Right kidney (tissue), 9 donors: ENCODE measurements at places on chromosomes 1 and 21.
A peak's percentile ranks its signal among the peaks of the same experiment; 100 is the strongest.

GRCh38 chr1:156749419-156750118 is 1.9 kb downstream of the HDGF start:
- DNase-seq, result no peak

- no peak for DNase-seq
These were observed 399.4 kb downstream of the SMYD3 start for GRCh38 chr1:246107516-246108277.

DNA sequence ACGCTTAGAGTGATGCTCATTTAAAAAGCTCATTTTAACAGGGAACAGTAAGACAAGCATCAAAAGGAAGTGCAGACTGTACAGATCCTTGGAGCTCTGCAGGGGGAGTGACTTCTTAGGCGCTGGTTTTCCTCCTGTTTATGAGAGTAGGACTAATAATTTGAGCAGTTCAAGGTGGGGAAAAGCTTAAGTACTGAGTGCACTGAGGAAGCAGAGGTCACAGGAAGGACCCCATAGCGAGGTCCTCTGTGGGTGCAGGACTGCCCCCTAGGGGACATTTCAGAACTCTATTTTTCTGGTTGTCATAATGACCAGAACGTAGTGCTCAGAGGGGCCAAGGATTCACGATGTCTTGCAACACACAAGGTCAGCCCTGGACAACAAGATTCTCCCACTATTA is 112.1 kb downstream of the HLCS start:
- no peak for DNase-seq

- DNase-seq, result no peak
These were observed 172.7 kb downstream of the BRINP2 start for GRCh38 chr1:177343445-177343844.

DNA sequence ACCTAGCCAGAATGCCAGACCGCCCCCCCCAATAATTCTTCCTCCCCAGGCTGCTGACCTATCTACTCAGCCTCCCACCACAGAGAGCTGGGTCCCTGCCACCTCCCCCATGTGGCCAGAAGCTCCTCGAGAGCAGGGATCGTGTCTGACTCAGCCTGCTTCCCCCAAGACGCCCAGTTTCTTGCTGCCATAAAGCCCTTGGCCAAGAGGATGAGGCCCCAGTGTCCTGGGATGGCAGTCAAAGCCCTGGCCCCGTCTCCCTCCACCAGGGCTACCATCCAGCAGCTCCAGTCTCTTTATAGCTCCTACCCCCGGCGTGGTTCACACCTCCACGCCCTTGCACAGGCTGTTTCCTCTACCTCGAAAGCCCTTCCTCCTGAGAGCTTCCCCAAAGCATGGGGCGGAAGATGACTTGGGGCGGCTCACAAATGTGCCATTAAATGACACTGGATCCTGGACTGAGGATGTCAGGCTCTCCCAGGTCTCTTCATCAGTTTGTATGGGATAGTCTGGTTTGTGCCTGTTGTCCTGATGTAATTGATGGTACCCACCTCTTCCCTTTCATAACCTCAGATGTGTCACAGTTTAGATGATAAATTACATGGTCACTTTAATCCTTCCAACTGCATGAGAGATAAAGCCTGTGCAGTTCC is 13.2 kb downstream of the ADGRB2 start:
- DNase-seq, result no peak

GRCh38 chr1:117017648-117018047 is 16.1 kb downstream of the CD101 start:
- no peak for DNase-seq

DNA sequence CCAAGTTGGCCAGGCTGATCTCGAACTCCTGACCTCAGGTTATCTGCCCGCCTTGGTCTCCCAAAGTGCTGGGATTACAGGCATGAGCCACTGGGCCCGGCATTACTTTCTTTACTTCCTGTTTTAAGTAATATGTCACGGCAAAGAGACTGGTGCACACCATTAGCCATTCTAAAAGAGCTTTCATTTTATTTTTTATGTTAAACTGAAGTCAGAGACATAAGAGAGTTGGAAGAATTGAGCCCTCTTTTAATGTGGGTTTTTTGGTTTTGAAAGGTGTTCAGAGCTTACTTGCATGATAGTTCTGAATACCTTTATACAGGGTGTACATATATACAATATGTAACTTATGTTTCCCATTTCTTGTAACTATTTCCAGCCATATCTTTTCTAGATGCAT is 14.3 kb downstream of the CENPF start:
- DNase-seq, result no peak

DNA sequence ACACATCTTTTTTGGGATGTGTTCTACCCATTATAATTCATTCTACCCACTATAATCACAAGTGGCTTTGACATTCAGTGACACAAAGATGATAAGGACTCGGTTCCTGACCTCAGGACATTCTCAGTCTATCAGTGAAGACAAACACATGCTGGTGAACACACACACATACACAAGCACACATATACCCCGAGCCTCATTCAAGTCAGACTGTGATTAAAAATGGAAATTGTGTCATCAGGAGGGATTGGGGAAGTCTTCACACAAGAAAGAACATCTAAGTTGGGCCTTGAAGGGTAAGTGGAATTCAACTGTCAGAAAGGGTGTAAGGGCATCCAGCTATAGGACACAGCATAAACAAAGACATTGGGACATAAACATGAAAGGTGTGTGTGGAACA is 2.6 kb upstream of the LAD1 start:
- DNase-seq, result no peak

DNA sequence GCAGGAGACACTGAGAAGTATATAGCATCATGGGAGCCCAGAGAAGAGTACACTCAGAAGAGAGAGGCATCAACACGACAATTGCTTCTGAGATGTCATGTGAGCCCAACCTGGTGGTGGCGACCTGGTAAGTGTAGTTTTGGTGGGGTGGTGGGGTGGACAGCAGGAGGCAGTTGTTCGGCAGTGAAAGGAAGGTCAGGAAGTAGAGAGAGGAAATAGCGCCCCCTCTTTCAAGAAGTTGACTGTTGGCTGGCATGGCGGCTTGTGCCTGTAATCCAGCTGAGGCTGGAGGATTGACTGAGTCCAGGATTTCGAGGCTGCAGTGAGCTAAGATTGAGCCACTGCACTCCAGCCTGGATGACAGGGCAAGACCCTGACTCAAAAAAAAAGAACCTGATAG is 12.6 kb downstream of the RSPO1 start:
- no peak for DNase-seq

DNA sequence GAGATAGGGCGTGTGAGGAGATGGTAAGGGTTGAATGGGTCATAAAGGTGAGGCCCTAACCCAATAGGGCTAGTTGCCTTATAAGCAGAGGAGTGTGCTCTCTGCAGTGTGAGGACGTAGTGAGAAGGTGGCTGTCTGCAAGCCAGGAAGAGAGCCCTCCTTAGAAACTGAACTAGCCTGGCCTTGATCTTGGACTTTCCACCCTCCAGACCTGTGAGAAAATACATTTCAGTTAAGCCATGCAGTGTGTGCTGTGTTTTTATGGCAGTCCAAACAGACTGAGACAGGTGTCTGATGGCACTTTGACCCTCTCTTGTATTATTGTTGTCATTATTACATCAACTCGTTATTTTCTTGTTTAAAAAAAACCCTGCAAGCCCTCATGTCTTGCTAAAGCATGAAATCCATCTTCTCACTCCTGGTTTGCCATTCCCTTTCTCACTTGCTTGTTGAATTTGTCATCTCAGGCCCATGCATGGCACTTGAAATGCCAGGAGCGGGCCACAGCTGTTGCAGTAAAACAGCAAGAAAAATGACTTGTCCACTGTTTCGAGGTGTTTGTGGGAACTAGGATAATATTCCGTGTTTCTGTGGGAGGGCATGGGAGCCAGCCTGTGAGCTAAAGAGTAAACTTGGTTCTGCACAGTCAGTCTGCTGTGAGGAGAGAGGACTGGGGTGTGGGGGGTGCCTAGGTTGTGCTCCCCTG is 78.6 kb downstream of the STUM start:
- DNase-seq, result no peak

DNA sequence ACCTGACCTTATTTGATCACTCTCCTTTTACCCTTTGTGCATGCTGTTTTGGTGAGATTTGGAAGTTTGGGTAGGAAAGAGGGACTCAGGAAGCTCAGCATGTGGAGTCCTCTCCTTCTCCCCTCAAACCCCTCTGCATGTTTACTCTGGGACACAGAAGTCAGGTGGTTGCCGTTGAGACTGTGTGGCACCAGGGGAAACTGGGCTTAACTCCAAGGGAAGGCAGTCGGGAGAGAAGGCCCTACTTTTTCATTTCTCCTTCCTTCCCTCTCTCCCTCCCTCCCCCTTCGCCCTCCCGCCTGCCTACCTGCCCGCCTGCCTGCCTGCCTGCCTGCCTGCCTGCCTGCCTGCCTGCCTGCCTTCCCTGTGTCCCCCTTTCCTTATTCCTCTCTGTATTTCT is 34.8 kb upstream of the TTC22 start:
- DNase-seq, result no peak

DNA sequence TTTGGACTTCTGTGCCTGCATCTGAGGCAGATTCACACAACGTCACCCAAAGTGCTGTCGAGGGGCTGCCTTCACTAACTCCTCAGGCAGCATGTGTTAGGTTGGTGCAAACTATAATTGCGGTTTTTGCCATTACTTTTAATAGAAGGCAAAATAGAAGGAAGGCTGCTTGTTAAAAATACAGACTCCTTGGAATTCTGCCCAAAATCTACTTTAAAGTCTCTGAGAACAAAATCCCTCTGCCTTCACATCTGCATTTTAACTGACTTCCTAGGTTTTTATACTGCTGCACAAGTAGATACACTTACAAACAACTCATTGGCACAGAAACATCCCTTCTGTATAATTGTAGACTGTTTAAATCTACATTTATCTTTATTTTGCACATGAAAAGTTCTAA is 41.3 kb upstream of the SLC19A2 start:
- DNase-seq, result no peak

GRCh38 chr1:75136195-75136815 is 2.1 kb downstream of the LHX8 start:
- peak; percentile 78 for DNase-seq

DNA sequence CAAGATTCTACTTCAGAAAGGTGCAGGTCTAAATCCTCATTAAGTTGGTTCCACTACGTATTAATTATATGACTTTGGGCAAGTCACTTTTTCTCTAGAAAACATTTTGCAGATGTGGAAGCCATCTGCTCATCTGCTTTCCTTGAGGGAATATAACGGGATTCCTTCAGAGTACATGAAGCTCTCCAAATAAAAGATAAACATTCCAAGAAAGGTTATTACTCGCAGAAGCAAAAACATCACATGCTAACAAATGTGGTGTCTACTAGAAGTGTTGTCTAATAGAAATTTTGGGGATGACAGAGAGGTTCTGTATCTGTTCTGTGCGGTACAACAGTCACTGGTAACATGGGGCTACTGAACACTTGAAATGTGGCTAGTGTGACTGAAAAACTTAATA is 60.2 kb downstream of the NIBAN1 start:
- DNase-seq, result no peak

GRCh38 chr1:168621356-168621755 is 45.0 kb downstream of the XCL1 start:
- DNase-seq, result no peak

GRCh38 chr1:4689271-4689935 is 35.0 kb downstream of the AJAP1 start:
- no peak for DNase-seq

- DNase-seq, result no peak
These were observed 58.7 kb downstream of the XCL2 start for GRCh38 chr1:168485048-168485447.

DNA sequence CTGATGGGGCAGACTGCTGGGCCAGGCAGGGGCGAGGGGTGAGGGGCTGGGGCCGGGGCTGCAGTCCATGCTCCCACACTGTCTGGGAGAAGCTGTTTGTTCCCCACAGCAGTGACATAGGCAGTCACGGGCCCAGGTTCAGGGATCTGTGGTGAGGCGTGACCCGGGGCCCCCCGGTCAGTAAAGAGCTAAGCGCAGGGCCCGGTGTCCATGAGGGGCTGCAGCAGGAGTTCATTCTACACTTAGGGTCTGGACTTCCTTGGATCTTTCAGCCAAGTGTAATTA is 4.4 kb downstream of the PEX10 start:
- DNase-seq, result no peak

DNA sequence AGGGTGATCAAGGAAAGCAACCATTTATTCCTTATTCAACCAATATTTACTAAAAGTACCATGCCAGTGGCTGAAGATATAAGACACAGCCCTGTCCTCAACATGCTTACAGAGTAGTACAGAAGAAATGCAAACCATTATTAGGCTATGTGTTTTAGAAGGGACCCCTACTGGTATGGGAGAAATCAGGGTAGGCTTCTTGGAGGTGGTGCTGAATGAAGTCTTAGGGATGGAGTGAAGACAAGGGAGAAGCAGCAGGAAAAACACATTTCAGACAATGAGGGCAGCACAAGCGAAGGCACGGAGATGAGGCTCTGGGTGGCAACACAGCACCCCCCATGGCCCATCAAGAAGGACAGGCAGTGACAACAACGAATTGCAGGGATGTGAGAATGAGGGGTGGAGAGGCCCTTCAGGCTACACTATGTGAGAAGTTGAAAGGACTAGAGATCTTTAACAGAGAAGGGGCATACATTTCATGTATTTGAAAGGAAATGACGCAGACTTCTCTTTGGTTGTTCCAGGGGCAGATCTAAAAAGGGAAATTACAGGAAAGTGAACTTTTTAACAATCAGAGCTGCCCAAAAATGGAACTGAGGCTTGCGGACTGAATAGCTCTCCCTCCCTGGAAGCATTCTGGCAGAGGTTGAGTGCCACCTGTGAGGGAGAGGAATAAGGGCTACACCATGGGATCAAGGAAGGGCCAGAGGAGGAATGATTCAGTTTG is 16.8 kb upstream of the CD58 start:
- DNase-seq, result no peak

DNA sequence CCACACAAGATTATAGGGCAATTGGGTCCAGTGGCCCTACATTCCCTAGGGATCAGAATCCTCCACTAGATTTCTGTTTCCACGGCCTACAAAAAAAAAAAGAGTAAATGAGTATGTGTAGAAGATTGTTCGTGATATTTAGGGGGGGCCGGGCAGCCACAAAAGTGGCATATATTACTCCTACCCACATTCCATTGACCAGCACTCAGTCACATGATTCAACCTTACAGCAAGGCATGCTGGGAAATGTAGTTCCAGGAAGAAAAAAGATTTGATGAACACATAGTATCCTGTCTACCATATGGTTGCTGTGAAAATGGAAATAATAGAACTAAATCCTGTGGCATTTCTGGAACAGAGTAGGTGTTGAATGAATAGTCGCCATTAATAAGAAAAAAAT is 43.4 kb upstream of the GJB5 start:
- no peak for DNase-seq

DNA sequence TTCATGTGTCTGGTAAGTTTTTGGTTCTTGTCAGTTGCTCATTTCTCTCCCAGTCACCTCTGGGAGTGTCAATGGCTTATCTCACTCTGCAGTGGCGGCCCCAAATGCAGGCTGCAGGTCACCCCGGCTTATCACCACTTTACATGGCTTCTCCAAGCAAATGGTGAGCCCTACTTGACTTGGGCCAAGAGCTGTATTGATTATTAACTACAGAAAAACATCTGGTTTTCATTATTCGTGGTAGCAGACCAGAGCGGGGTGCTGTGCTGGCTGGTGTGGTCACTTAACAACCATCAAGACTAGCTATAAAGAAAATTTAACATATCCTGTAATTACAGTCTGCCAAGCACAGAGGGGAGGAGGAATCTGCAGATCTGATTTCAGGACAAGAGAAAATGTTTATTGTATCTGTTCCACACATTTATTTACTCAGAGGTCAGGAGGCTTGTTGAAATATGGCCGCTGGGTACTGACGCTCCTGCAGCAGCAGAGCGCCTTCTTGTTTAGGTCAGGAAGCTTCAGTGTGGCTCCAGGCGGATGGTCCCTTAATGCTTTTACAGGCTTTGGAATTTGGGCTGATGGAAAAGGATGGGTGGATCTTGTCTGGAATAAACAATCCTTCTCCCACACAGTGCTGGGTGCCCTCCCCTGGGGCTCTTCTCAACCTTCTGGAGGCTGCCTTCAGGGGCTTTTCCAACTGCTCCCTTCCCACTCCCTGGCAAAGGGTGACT is 87.8 kb downstream of the HLX start:
- no peak for DNase-seq
